ENCODE measurements at places on chromosomes 16 and 17.
A peak's percentile ranks its signal among the peaks of the same experiment; 100 is the strongest.

- peak; percentile 83 for DNase-seq
Observed at GRCh38 chr17:30600060-30600829, 123.0 kb downstream of the GOSR1 start.

DNA sequence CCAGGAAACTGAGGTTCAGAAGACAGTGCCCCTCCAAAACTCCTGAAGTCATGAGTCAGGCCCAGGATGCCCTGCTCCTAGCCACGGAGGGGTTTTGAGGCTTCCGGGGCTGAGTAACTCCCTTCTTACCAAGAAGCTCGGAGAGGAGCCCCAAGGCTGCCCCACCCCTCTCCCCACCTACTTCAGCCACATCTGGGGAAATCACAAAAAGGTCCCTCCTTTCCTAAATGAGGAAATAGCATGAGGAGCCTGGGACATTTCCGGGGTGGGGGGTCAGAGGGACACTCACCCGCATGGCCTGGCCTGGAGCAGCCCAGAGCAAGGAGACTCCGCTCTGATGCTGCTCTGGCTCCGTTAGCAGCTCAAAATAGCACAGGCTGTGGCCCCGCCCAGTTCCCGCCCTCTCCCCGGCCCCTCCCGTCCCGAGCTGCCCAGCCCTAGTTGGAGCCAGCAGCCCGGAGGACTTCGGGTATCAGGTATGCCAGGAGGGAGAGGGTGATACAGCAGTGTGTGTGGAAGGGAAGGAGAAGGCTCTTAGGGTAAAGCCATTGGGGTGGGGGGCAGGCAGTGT is 40.1 kb downstream of the MYO18A start:
- no peak for DNase-seq

DNA sequence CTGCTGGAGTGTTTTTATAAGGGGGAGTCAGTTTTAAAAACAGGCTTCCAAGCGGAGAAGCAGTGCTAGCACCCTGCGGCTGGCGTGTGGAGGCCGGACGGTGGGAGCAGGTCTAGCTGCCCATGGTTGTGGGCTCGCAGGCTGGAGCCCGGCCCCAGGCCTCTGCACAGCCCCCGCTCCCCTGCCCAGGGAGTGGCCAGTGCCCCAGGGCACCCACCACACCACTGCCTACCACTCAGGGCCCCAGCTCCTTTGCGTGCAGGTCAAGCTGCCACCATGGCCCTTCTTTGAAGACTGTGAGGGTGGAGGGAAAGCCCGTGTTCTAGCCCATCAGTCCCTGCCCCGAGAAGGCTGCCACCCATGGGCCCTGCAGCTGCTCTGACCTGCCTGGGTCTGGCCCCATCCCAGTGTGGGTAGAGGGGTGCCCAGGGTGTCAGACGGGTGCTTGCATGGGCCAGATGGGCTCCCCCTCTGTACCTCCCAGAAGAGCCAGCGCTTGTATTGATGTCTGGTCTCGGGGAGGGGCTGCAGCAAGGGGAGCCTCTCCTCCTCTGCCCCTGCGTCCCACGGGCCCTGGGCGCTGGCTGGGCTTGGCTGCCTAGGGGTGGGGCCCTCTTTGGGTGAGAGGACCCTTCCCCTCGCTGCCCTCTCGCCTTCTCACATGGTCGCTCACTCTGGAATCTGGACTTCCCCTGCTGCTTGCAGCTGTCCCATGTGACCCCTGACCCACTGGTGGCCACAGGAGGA is 1.5 kb upstream of the NUDT16L1 start:
- no peak for DNase-seq

GRCh38 chr16:86364653-86365380 is 145.5 kb upstream of the FOXF1 start:
- DNase-seq, result no peak

GRCh38 chr16:74627506-74628220 is 20.7 kb upstream of the GLG1 start:
- DNase-seq, result no peak

DNA sequence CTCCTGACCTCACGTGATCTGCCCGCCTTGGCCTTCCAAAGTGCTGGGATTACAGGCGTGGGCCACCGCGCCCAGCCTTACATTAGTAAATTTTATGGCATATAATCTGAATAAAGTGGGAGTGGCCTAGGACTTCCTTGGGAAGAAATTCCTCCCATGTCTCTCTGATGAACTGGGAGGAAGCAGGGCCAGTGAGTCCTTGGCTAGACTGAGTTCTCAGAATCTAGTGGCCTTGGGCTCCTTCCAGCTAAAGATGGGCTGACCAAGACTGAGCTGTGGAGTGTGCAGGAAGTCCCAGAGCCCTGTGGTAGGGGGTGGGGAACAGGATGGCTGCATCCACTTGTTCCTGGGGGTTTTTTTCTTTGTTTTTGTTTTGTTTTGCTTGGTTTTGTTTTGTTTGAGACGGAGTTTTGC is 10.0 kb upstream of the NAGLU start:
- DNase-seq, result no peak

DNA sequence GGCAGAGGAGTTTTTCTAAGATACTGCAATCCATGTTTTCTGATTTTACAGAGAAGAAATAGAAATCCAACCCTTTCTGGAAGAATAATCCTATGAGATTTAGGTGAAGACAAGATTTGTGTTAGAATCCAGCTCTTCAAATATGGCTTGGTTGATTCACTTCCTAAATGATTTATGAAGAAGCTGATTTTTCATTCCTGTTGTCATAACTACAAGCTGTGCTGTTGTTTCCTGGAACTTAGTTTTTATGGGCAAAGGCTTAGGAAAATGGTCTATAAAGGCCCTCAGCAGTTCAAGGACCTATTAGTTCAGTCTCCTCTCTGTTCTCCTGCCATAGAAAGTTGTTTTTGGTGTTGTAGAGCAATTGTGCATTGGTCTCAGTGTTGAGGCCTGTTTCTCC is 174.2 kb upstream of the FAM20A start:
- no peak for DNase-seq

- DNase-seq, result no peak
Observed at GRCh38 chr17:32256012-32256700, 9.5 kb upstream of the RHBDL3 start.

- DNase-seq, result no peak
Observed at GRCh38 chr16:89660146-89660545, 2.5 kb downstream of the SPATA33 start.

- DNase-seq, result no peak
Observed at GRCh38 chr17:63986821-63987220, 11.3 kb upstream of the PRR29 start.

DNA sequence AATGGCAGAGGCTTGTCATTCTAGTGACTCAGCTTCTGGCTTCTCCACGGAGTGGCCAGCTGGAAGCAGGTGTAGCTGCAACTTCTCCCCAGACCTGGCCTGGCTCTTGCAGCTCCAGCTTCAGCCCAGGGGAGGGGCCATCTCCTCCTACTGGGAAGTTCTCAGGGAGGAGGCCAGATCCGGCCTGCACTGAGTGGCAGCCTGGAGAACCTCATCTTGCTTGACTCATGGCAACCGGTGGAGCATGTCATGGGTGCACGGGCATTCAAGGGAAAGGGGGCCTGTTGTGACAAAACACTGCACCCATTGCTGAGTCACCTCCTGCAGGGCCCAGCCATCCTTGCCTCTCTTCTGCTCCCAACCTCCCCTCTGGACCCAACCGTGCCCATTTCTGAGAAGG is 273.9 kb upstream of the MAF start:
- DNase-seq, result no peak

GRCh38 chr16:50610331-50611262 is 62.4 kb downstream of the NKD1 start:
- no peak for DNase-seq

DNA sequence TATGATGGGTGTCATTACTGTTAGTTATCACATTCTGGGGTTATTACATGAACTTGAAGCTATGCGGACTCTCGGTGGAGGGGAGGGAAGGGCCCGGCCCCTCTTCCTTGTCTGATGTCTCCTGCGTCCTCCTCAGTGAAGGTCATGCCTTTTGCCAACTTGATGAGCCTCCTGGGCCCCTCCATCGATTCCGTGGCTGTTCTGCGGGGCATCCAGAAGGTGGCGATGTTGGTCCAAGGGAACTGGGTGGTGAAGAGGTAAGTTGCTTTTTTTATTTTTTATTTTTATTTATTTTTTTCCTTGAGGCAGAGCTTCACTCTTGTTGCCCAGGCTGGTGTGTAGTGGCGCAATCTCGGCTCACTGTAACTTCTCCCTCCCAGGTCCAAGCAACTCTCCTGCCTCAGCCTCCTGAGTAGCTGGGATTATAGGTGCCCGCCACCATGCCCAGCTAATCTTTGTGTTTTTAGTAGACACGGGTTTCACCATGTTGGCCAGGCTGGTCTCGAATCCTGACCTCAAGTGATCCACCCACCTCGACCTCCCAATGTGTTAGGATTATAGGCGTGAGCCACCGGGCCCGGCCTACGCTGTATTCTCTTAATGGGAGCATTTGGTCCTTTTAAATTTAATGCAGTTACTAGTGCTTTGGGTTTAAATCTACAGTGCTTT is 21.6 kb downstream of the POLR3E start:
- no peak for DNase-seq

DNA sequence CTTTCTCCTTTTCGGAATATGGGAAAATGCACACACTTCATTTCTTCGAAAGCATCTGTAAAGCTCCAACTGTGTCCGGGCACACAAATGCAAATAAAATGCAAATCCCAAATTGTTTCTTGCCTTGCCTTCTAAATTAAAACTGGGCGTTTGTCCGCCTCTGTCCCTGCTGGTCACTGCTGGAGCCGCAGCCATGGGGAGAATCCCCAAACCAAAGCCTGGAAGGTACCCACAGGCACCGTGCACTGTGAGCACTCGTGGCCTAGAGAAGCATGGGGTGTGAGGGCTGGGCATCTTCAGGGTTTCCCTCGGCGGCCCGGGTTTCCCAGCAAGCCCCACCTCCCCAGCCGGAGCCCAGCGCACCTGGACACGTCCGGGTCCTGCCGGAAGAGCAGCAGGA is 2.9 kb downstream of the SLC47A2 start:
- no peak for DNase-seq

GRCh38 chr16:50213939-50214519 is 52.3 kb upstream of the ADCY7 start:
- DNase-seq, result peak; percentile 14

- no peak for DNase-seq
Observed at GRCh38 chr17:27494192-27495091, 38.2 kb downstream of the KSR1 start.

GRCh38 chr17:78585006-78585630 is 7.9 kb upstream of the DNAH17 start:
- DNase-seq, result no peak

DNA sequence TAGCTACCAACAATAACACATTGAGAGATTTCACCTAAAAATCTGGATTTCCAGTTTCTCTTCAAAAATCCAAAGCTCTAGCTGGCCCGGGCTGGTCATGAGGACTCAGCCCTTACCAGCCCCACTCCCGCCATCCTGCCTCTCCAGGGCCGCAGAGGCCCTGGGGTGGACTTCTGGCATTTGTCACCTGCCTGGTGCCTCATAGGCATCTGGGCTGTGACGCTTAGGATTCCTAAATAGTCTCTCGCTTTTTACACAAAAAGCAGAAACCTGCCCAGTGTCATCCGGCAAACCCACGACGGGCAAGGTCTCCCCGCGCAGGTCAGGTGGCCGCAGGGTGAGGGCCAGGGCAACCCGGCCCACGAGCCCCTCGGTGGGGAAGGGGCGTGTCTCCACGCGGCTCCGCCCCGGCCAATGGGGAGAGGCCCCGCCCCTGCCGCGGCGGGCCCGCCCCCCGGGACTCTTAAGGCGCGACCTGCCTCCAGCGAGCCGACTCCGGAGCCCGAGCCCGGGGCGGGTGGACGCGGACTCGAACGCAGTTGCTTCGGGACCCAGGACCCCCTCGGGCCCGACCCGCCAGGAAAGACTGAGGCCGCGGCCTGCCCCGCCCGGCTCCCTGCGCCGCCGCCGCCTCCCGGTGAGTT is at the start of gene VASN:
TSS of gene VASN (plus strand) at position 492 of the 644 bp plus-strand sequence. CDS start 9,030 bp downstream, outside the sequence.
- peak; percentile 69 for DNase-seq

DNA sequence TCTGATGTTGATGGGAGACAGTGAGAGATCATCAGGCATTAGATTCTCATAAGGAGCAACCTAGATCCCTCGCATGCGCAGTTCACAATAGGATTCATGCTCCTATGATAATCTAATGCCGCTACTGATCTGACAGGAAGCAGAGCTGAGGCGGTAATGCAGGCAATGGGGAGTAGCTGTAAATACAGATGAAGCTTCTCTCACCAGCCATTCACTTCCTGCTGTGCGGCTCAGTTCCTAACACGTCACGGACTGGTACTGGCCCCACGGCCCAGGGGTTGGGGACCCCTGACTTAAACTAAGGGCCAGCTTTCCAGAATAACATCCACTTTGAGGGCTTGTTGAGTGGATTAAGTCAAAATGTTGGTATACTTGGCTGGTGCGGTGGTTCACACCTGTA is 2.6 kb upstream of the TMEM219 start:
- DNase-seq, result no peak

- no peak for DNase-seq
Observed at GRCh38 chr16:3618769-3619141, 7.3 kb upstream of the SLX4 start.
